ENCODE measurements at places on chromosomes 2 and 18.

DNA sequence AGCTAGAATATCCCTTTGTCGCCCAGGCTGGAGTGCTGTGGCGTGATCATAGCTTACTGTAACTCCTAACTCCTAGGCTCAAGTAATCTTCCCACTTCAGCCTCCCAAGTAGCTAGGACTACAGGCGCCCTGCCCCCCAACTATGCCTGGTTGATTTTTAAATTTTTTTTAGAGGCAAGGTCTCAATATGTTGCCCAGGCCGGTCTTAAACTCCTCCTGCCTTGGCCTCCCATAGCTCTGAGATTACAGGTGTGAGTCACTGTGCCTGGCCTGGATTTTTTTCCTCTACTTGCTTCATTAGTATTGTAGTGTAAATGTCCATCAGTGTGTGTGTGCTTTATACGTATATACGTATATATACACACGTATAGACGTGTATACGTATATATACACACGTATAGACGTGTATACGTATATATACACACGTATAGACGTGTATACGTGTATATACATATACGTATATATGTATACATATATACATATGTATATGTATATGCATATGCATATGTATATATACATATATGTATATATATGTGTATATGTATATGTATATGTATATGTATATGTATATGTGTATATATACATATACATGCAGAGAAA lies 124.4 kb downstream of the DIS3L2 start:
- no peak for DNase-seq

- no peak for DNase-seq
Observed at GRCh38 chr18:23471486-23471885, 18.4 kb downstream of the RIOK3 start.

GRCh38 chr2:27847333-27847732 lies 42.9 kb downstream of the RBKS start:
- no peak for DNase-seq

- DNase-seq, result no peak
Observed at GRCh38 chr18:70523035-70523791, 234.4 kb downstream of the SOCS6 start.

GRCh38 chr18:62258093-62258492 lies 67.0 kb upstream of the TNFRSF11A start:
- no peak for DNase-seq

DNA sequence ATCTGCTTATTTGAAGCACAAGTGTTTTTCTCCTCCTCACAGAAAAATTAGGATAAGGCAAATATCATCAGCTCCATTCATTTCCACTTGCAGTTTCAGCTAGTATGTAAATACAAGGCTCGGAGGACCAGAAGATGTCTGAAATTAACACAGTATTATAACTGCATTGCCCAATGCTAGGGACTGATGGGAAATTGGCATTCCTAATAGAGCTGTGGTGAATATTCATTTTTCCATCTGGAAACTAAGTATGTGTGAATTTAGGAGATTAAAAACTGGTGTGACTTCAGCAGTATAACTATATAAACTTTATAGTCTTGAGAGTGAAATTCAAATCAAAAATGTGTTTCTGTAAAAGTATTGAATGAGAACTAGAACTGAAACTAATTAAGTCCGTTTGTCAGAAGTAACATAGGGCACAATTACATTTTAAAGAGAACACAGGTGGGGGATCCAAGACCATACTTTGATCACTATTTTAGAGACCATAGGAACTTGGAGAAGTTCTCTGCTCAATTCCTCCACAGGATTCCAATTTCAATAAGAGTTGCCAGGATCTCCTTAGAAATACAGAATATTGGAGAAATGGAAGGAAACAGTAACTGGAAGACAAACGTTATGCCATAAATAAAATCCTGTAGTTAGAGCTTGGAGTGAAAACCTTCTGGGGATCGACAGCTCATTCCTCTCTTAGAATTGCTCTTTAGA lies 12.1 kb upstream of the ITGA6 start:
- no peak for DNase-seq

GRCh38 chr2:168705534-168706470 lies 96.6 kb upstream of the NOSTRIN start:
- no peak for DNase-seq

DNA sequence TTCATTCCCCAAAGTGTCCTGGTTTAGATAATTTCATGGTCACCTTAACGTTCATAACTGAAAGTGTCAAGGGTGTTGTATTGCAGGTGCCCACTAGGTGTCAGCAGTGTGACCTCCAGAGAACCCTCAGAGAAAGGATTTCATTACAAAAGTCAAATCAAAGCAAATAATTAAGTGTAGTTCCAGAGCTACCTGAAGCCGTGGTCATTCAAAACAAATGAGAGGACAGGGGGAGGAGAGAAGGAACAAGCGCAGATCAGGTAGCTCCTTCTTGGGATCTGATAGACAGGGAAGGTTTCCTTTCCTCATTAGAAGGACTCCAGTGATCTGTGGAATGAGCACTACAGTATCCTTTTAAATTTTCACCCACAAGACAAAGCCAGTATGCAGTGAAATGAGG lies at the start of gene SLC9A4:
Gene SLC9A4, plus strand, starts transcription at position 207 of the 400 bp plus-strand sequence. CDS start 534 bp downstream, outside the sequence.
- DNase-seq, result no peak

DNA sequence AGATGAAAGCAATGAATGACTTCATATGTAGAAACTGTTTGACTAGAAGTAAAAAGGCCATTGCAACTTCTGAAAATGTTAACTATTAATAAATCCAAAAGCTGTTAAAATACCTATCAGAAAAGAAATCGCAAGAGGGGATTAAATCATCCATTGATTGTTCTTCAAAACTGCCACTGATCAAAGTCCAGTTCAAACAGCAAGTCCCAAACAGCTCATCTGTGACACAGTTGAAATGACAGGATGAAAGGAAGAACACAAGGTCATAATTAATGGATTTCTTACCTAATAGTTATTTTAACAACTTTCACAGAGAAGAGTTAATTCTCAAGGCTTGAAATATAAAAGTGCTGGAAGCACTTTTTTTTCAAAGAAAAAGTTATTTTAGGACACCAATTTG lies 90.4 kb downstream of the SESTD1 start:
- DNase-seq, result no peak

DNA sequence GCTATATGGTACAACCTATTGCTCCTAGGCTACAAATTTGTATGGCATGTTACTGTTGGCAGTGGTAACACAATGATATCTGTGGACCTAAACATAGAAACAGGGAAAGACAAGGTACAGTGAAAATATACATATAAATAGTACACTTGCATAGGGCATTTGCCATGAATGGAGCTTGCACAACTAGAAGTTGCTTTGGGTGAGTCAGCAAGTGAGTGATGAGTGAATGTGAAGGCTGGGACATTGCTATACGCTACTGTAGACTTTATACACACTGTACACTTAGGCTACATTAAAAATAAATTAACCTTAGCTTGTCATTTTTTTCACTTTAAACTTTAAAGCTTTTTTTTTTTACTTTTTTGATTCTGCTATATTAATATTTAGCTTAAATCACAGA lies 500.0 kb upstream of the SETBP1 start:
- no peak for DNase-seq

GRCh38 chr2:233489666-233490065 lies 76.9 kb downstream of the USP40 start:
- no peak for DNase-seq

GRCh38 chr2:12120281-12121150 lies 374.1 kb downstream of the LPIN1 start:
- no peak for DNase-seq

DNA sequence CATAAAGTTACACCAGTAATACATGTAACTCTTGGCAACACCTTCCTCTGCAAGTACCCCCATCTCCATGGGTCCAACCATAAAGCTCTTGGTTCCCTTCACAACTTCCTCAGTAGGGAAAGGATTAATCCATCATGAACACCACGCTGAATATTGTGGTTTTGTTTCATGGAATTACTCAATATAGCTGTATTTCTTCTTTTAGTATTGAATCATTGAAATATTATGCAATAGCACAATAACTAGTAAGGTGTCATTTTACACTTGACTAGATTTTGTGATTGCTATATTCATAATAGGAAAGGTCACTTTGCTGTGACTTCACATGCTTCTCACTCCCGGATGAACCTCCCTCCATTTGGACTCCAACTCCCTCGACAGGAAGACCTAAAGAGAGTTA lies 29.7 kb upstream of the PID1 start:
- DNase-seq, result no peak

DNA sequence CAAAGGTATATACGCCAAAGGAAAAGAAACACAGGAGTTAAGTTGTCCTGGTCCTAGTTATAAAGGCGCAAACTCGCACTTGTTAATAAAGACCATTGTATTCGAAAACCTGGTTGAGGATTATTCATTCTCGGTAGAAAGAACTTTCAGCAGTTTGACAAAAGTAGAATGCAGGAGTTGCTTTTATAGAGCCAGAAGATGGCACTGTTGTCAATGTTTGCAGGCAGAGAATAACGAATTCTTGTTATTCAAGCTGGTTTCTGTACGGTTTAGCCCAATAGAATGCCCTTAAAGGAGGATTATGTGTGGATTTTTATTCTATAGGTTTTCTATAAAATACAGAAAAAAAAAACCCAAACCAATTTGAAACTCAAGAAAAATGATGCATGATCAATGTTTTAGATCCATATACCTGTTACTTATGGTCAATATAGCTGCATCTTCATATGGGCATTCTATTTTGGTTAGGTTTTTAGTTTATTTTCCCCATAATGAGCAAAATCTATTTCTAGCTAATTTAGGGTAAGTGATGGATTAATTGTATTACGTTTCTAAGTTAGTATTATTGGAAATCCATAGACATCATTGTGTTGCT lies 510.3 kb downstream of the PLCL1 start:
- no peak for DNase-seq

DNA sequence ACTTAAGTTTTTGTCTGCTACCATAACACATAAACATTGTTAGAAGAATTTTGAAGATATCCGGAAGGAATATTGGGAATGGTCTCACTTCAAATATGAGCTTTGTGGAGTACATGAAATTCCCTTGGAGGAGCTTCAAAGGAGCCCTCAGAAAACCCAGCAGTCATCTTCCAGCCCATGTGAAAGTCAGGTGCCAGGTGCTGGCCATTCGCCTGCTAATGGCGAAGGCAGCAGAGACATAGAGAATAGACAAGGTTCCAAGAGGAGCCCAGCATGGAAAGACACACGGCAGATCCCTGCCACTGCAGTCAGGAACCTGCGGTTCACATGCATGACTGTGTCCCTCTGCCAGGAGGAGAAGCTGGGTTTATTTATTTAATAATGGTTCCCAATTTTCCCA lies 40.0 kb upstream of the EPG5 start:
- DNase-seq, result no peak

- DNase-seq, result no peak
Observed at GRCh38 chr2:101267671-101268656, 15.3 kb downstream of the CNOT11 start.

- peak; percentile 43 for DNase-seq
Observed at GRCh38 chr2:217993817-217994463, 8.9 kb downstream of the TNS1 start.

GRCh38 chr18:3931013-3931315 lies 481.0 kb downstream of the TGIF1 start:
- DNase-seq, result no peak

- no peak for DNase-seq
Observed at GRCh38 chr2:12478151-12479064, 238.3 kb upstream of the TRIB2 start.

DNA sequence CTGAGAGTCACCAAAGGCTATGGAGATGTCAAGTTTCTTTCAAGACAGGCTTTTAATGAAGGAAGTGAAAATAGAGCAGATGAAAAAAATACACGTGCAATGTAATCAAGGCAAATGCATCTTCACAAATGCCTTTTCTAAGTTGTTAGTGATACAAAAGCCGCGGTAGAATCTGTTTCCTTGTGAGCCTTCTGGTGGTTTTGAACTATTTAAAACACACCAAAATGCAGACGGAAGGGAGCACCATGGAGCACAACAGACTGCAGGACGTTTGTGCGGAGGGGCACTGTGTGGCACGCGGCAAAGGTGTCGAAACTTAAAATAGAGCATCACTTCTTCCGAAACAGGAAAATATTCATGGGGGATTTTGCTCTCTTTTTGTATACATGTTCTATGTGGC lies 65.0 kb upstream of the BOD1L2 start:
- DNase-seq, result no peak

GRCh38 chr18:57269756-57270155 lies 82.6 kb upstream of the ST8SIA3 start:
- no peak for DNase-seq

- DNase-seq, result no peak
Observed at GRCh38 chr18:11944252-11944651, 36.1 kb upstream of the MPPE1 start.

DNA sequence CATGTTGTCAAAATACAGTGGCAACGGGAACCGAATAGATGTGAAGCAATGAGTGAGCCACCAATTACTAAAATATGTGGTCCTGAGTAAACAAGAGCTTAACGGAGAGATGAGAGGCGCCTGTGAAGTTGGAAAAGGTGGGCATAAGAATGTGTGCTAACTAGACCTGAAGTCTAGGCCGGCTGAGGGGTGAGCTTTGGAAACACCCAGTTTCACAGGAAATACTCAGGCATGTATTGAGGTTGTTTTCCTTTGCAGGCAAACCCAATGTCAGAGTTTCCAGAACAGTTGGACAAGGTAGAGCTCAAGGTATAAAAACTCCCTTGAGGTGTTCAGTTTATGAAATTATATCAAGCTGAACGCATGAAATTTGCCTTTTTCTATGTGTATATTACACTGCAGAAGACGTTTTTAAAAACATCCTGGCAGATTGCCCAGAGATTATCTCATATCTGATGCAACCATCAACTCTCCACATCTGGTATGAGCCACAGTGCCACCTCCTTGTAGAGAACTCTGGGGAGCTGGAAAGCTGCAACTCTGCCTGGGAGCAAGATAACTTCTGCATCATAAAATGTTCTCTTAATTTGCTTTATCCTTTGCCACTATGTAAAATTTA lies 3.9 kb upstream of the WDSUB1 start:
- no peak for DNase-seq

DNA sequence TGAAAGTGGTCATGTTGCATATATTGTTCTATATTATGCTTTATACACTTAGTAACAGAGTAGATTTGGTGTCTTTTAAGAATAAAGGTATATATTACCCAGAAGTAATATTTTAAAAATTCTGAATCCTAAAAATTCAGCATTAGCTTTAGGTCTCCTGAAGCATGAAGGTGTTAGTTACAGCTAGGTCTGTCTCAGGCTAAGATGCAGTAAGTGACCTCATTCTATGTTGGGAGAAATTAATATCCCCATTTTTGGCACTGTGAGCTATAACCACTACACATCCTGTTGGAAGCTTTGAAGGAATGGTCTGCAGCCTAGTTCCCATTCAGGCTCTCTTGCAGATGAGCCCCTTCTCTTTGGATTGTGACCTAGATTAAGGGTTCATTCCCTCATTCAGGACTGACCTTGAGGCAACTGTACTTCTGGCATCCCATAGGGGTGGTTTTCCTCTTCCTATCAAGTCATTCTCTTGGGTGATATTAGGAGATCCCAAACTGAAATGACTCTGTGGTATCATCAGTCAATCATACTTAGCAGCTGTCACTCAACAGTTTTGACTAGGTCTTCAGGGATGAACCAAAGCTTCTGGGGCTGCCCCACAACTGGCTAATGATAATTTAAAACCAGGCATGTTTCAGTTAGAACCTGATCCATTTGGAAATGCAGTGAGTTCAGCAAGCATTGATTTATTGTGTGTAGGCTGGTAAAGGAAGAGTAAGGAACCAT lies 117.7 kb downstream of the GPD2 start:
- no peak for DNase-seq

GRCh38 chr2:239636808-239637207 lies 236.0 kb upstream of the HDAC4 start:
- DNase-seq, result no peak

All from stimulated activated CD8-positive, alpha-beta memory T cell treated with anti-CD3 and anti-CD28 coated beads, Interleukin-15, amount 100 ng/mL, for 24 hours (primary cell).